ENCODE measurements at places on chromosomes 11 and 22. TPM values are rescaled to one million over a fixed set of nuclear protein-coding genes. Genes with fewer than 3 reads are reported as not detected.
A peak's percentile ranks its signal among the peaks of the same experiment; 100 is the strongest.

- no peak overlapping the region for H3K4me3 ChIP-seq
- no peaks in the 10 kb centered on the region for H3K27me3 ChIP-seq
- H3K27ac ChIP-seq, result no peak overlapping the region
- no peaks in the 10 kb centered on the region for H3K36me3 ChIP-seq
- H3K4me1 ChIP-seq, result peaks cover 35% of the 10 kb centered on the region
Measured at GRCh38 chr11:126468102-126468521, 112.6 kb downstream of the ST3GAL4 start.

DNA sequence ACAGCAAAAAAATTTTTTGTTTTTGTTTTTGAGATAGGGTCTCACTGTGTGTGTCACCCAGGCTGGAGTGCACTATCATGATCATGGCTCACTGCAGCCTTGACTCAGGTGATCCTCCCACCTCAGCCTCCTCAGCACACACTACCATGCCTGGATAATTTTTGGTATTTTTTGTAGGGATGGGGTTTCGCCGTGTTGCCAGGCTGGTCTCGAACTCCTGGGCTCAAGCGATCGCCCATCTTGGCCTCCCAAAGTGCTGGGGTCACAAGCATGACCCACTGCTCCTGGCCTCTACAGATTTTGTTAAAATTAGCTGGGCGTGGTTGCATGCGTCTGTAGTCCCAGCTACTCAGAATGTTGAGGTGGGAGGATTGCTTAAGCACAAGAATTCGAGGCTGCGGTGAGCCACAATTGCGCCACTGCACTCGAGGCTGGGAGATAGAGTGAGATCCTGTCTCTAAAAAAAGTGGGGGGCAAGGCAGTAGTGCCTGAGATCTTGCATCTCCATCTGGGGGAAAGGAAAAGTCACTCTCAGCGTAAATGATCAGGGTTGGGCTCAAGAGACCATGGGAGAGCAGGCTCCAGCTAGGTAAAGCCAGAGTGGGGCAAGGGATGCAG, 10.6 kb upstream of the DGKZ start:
- H3K4me3 ChIP-seq, result no peak overlapping the region
- DNase-seq, result no peak
- H3K27ac ChIP-seq, result no peak overlapping the region
- H3K27me3 ChIP-seq, result no peaks in the 10 kb centered on the region
- peaks cover 91% of the 10 kb centered on the region for H3K4me1 ChIP-seq

DNA sequence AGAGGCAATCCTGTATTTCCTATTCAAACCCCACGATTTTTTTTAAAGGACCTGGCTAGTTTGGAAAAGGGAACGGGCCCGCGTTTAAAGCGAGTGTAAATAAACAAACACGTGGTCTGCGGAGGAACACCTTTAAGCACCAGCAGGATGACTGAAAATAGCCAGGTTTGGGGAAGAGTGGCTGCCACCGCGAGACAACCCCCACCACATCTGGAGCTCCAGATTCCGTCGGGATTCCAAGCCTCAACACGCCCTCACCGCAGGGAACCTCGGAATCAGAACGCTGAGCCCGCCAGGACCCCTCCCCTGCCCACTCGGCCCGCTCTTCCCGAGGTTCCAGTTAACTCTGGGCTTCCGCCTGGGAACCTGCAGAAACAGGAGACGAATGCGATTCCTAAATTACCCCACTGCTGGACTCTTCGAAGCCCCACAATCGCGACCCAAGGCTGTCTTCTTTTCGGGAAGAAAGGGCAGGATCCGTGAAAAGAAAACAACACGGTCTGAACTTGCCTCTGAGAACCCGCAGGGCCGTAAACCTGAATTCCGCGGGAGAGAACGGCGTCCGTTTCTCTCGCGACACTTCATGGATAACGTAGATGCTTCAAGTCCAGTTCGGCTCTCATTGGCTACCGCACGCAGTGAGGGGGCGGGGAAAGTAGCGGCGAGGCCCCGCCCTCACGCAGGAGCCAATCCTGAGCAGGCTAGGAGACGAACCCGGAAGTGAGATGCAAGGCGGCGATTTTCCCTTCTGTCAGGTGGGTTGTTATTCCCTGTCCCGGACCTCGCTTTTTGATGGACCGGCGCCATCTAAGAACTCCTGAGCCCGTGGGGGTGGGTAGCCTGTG, at the start of the genes ANKRD49 and MRE11:
Gene ANKRD49, plus strand, starts transcription at position 704 of the 845 bp plus-strand sequence. CDS start 2,710 bp downstream, outside the sequence.
Gene MRE11, minus strand, starts transcription at position 564 of the 845 bp plus-strand sequence. CDS start 1,043 bp downstream, outside the sequence.
- H3K27ac ChIP-seq, result peak within 1 kb of the TSS; percentile 86
- DNase-seq, result peak; percentile 92
- H3K36me3 ChIP-seq, result peaks cover 38% of the 10 kb centered on the region
- peak within 1 kb of the TSS; percentile 83 for H3K4me3 ChIP-seq

DNA sequence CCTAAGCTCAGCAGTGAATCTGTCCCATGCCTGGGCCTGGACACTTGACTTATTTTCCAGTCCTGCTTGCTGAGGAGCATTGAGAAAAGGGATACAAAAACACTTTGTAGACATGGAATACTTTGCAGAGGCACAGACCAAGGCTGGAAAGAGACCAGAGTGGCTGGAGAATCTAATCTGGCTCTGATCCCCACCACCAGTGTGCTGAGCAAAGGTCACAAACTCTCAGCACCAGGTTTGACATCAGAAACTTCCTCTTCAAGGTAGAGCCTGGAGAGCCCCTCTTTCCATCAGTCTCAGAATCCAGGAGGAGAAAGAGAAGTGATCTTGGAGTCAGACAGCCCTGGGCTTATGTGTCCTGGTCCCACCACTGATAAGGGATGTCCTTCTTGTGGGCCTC, 53.5 kb downstream of the ISX start:
- no peaks in the 10 kb centered on the region for H3K27me3 ChIP-seq
- no peak overlapping the region for H3K27ac ChIP-seq
- no peaks in the 10 kb centered on the region for H3K36me3 ChIP-seq
- H3K4me3 ChIP-seq, result no peak overlapping the region

DNA sequence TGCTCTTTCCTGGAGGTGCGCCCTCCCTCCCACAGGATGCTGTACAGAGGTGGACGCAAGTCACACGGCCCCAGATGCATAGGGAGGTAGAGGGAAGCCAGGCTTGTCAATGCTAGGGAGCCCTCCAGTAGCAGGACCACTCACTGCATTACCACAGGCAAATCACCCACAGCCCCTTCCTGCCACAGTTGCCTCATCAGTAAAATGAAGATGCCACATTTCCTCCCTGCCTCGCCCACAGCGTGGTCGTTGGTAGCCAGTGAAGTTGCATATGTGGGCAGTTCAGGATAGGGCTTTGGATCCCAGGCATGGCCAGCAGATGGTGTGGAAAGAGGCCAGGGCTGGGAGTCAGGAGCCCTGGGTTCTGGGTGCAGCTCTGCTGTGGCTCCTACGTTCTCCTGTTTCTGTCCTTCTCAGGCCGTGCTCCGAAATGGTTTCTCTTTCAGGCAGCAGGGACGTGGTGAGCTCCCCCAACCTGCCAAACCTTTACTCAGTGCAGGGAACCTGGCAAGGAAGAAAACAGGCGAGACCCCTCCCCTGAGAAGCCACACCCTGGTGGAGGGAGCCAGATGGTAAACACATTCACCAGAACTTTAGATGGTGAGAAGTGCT, 22.6 kb downstream of the DAGLA start:
- H3K27ac ChIP-seq, result no peak overlapping the region
- no peaks in the 10 kb centered on the region for H3K36me3 ChIP-seq
- no peak for DNase-seq
- H3K4me3 ChIP-seq, result no peak overlapping the region

DNA sequence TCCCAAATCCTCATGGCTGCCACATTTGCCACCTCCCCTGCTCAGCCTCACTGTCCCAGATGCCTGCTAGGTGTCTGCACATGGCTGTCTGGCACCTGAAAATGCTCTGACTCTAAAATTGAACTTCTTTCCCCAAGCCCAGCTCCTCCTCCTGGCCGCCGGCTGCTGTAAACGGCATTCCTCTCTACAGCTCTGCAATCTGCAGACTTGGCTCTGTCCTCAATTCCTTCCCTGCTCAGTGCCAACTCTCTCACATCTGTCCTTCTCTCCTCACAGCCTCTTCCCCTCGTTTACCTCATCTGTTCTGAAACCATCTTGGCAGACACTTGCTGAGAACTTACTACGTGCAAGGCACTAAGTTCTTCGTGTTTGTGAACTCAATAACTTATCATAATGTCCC, 169.4 kb upstream of the SYT13 start:
- no peak overlapping the region for H3K27ac ChIP-seq
- peaks cover 6% of the 10 kb centered on the region for H3K27me3 ChIP-seq
- no peaks in the 10 kb centered on the region for H3K36me3 ChIP-seq
- no peak for DNase-seq

- DNase-seq, result no peak
- H3K4me3 ChIP-seq, result no peak overlapping the region
- no peaks in the 10 kb centered on the region for H3K36me3 ChIP-seq
- no peak overlapping the region for H3K27ac ChIP-seq
- peaks cover 5% of the 10 kb centered on the region for H3K4me1 ChIP-seq
Measured at GRCh38 chr22:50174382-50175190, 4.1 kb downstream of the PANX2 start.

DNA sequence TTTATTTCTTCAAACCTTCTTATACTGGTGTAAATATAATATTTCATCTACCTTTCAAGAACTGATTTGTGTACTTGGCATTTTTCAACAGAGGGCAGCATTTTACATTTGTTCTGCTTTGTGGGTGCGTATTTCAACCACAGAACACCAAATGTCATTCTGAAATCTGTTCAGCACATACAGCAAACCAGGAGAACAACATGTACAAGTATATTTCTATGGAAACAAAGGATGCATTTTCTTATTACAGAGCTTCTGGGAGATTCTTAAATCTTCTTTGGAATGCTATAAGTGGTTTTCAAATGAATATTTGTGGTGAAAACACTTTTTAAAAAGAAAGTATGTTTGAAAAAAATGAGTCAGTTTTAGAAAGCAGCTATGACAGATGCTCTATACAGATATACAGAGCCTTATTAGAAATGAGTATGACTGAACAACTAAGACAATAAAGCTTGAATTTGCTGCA, 946.0 kb downstream of the FAM181B start:
- H3K4me1 ChIP-seq, result no peaks in the 10 kb centered on the region
- no peak overlapping the region for H3K27ac ChIP-seq
- no peaks in the 10 kb centered on the region for H3K36me3 ChIP-seq
- no peaks in the 10 kb centered on the region for H3K27me3 ChIP-seq

- H3K36me3 ChIP-seq, result no peaks in the 10 kb centered on the region
- DNase-seq, result no peak
- no peak overlapping the region for H3K27ac ChIP-seq
- no peaks in the 10 kb centered on the region for H3K27me3 ChIP-seq
- no peak overlapping the region for H3K4me3 ChIP-seq
Measured at GRCh38 chr11:131279654-131280384, 90.6 kb upstream of the NTM start.

DNA sequence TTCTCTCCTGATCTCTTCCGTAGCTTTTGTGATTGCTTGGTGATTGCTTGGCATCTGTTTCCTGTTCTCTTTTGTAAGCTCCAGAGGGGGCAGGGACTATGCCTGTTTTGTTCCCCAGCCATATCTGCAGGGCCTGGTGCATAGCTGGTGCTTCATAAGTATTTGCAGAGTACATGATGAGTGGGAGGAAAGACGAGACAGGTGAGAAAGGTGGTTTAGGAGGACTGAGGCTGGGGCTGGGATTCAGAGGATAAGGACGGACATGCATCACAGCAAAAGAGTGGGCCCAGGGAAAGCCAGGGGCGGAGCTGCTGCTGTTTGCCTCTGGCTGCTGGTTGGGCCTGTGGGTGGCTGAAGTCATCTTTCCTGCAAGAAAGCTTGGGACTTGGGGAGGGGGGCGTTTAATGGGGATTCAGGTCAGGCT, 62.4 kb downstream of the DSCAML1 start:
- DNase-seq, result no peak
- H3K4me1 ChIP-seq, result no peaks in the 10 kb centered on the region
- H3K4me3 ChIP-seq, result no peak overlapping the region
- no peaks in the 10 kb centered on the region for H3K27me3 ChIP-seq

GRCh38 chr11:67271541-67272284, 5.4 kb downstream of the GRK2 start:
- peaks cover 64% of the 10 kb centered on the region for H3K36me3 ChIP-seq
- H3K27ac ChIP-seq, result peak overlapping the region; percentile 90
- peak; percentile 47 for DNase-seq
- H3K4me3 ChIP-seq, result peak overlapping the region; percentile 96
- peaks cover 92% of the 10 kb centered on the region for H3K4me1 ChIP-seq
- no peaks in the 10 kb centered on the region for H3K27me3 ChIP-seq

- H3K4me1 ChIP-seq, result peaks cover 61% of the 10 kb centered on the region
- no peaks in the 10 kb centered on the region for H3K27me3 ChIP-seq
- H3K27ac ChIP-seq, result peak overlapping the region; percentile 81
- H3K36me3 ChIP-seq, result peaks cover 6% of the 10 kb centered on the region
- H3K4me3 ChIP-seq, result peak overlapping the region; percentile 83
Measured at GRCh38 chr11:67468056-67468455, 995 bp downstream of the TMEM134 start.

DNA sequence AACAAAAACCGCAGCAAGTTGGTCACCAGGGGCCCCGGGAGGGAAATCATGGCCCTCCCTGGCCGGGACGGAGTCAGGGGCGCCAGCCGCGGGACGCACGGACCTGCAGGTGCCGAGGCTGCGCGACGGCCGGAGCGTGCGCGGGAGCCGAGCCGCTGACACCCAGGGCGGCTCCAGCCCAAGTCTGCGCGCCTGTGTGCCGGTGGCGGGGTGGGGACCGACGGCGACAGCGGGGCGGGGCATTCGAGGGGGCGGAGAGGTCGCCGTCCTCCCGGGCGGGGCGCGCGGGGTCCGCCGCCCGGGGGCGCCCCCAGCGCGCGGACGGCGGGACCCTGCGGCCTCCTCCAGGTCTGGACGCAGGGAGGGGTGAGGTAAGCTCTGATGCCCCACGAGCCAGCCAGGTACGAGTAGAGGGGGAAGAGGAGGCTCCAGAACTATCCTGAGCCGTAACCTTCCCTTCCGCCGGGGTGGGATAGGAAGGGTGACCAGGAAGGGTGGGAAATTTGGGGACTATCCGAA, at the start of gene ESAM:
Gene ESAM, minus strand, starts transcription at position 186 of the 519 bp plus-strand sequence. Its CDS starts 136 bp downstream, at position 50.
- peaks cover 45% of the 10 kb centered on the region for H3K27me3 ChIP-seq
- peak within 1 kb of the TSS; percentile 68 for H3K4me3 ChIP-seq
- no peak within 1 kb of the TSS for H3K27ac ChIP-seq
- H3K36me3 ChIP-seq, result peaks cover 2% of the 10 kb centered on the region
- peak; percentile 68 for DNase-seq

DNA sequence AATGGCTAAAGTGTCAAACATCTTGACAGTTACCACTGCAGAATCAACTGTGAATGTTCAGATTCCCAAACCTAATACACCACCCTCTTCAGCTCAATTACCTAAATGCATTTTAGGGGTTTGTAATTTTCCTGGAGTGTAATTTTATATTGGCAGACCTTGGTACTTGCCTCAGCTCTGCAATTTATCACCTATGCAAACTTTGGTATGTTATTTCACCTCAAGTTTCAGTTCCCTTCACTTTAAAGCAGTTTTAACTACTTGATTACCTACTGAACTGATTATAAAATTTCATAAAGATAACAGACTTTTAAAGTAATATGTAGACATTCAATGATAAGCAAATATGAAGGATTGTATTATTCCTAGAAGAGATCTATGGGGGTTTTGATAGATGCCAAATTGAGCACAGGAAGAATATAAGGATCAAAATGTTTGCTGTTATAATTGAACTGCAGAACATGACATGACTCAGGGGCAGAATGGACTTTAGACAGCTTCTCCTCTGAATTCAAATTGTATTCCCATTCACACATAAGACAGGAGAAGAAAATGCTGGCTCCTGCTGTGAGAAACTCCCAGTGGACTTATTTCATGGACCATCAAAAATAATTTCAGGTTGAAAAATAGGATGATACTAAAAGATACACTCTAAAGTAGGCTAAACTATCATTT, 491.5 kb upstream of the LUZP2 start:
- no peak overlapping the region for H3K4me3 ChIP-seq
- no peak for DNase-seq
- no peak overlapping the region for H3K27ac ChIP-seq
- H3K4me1 ChIP-seq, result no peaks in the 10 kb centered on the region
- H3K36me3 ChIP-seq, result no peaks in the 10 kb centered on the region
- no peaks in the 10 kb centered on the region for H3K27me3 ChIP-seq

Gene OR10A2
- not detected for total RNA-seq

Gene IGLL1
- total RNA-seq, result not detected

Gene THY1
- not detected for total RNA-seq

Gene CYB5R2
- total RNA-seq, result not detected

All from CD4-positive, alpha-beta T cell (primary cell).